ENCODE measurements at places on chromosomes 6 and 20. TPM values are rescaled to one million over a fixed set of nuclear protein-coding genes. Genes with fewer than 3 reads are reported as not detected.

GRCh38 chr6:139336488-139336887 is 38.0 kb downstream of the CITED2 start:
- DNase-seq, result no peak

- DNase-seq, result no peak
Measured at GRCh38 chr20:4014031-4014474, 1.3 kb downstream of the RNF24 start.

GRCh38 chr20:19915111-19915798 is 101.9 kb upstream of the NAA20 start:
- DNase-seq, result no peak

- no peak for DNase-seq
Measured at GRCh38 chr6:146892613-146893401, 294.0 kb downstream of the ADGB start.

- DNase-seq, result peak; percentile 46
Measured at GRCh38 chr6:75934643-75935472, 137.6 kb downstream of the IMPG1 start.

- peak; percentile 83 for DNase-seq
Measured at GRCh38 chr20:561437-562231, 18.0 kb upstream of the CSNK2A1 start.

GRCh38 chr20:34185766-34186620 is 55.2 kb upstream of the ASIP start:
- no peak for DNase-seq

GRCh38 chr6:24929242-24929641 is 6.5 kb downstream of the RIPOR2 start:
- DNase-seq, result no peak

GRCh38 chr6:7918403-7918802 is 7.8 kb upstream of the TXNDC5 start:
- no peak for DNase-seq

DNA sequence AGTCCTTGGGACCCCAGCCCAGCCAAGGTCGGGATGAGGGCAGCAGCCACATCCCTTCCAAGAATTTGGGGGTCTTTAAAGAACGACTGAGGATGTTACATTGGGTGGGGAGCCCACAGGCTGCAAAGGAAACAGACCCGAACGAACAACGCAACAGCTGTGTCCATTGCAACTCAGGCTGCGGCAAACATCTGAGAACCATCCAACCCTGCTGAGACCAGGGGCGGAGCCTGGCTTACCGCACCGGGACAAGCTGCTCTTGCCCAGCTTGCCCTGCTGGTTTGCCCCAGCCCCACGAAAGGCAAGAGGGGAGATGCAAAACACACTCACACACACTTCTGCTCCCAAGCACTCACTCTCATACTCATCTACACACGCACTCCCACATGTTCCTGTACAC is 21.5 kb upstream of the TAF4 start:
- DNase-seq, result no peak

DNA sequence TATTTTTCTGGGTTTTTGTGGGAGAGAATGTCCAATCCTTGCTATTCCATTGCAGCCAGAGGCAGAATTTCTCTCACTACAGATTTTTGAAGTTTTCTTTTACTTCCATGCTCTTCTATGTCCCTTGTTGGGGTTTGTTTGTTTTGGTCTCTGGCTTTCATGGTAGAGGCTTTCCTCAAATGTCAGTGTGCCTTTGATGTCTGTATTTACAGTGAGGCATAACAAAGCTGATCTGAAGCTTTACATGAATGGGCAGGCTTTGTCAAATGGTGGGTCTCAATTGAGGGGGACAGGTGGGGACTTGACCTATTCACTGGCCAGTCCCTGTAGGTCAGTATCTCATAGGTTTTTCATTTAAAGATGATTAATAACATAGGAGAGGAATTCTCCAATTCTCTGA is 8.6 kb upstream of the CARMIL1 start:
- DNase-seq, result no peak

Gene SLC32A1
- 0.09 TPM for total RNA-seq

- no peak for DNase-seq
Measured at GRCh38 chr6:168352096-168352495, 32.5 kb upstream of the DACT2 start.

GRCh38 chr6:137283080-137283479 is 63.9 kb upstream of the IFNGR1 start:
- no peak for DNase-seq

Gene HTR1B
- total RNA-seq, result 1.5 TPM

- no peak for DNase-seq
Measured at GRCh38 chr20:60219984-60220562, 261.9 kb downstream of the CDH26 start.

- DNase-seq, result no peak
Measured at GRCh38 chr6:152312434-152312833, 324.7 kb downstream of the SYNE1 start.

GRCh38 chr6:161279677-161280415 is 6.0 kb upstream of the AGPAT4 start:
- DNase-seq, result no peak

GRCh38 chr6:17281100-17281496 is at the start of gene RBM24:
RBM24 (plus strand) TSS chr6:17281361; CDS start chr6:17281582, 221 bp downstream.
- peak; percentile 71 for DNase-seq

Gene SRMS
- total RNA-seq, result 0.46 TPM

- peak; percentile 87 for DNase-seq
Measured at GRCh38 chr6:39934131-39934757, at the start of gene MOCS1. MOCS1 (minus strand) TSS chr6:39934462; CDS start chr6:39934417, 45 bp downstream.

- DNase-seq, result peak; percentile 16
Measured at GRCh38 chr6:112563368-112563767, 216.2 kb downstream of the RFPL4B start.

- no peak for DNase-seq
Measured at GRCh38 chr6:7166410-7167293, 58.9 kb downstream of the RREB1 start.

GRCh38 chr6:43216200-43216599 is 13.1 kb downstream of the DNPH1 start:
- DNase-seq, result no peak

DNA sequence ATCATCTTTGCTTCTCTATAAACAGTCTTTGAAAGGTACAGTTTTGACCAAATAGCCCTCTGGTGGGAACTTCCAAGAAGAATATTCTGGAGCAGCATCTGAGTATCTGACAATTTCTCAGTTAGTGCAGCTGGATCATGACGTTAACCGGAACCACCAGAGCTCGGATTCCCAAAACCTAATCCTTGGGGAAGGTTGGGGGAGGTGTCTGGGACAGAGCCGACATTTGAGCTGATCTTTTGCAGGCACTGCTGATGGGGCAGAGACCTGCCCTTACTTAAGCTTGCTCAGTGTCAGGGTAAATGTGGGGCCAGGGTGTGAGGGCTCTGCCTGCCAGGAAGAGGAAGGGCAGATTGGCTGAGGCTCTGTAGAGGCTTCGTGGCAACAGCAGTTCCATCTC is 416.6 kb downstream of the DHX35 start:
- no peak for DNase-seq

Gene CPXM1
- total RNA-seq, result 57.1 TPM

DNA sequence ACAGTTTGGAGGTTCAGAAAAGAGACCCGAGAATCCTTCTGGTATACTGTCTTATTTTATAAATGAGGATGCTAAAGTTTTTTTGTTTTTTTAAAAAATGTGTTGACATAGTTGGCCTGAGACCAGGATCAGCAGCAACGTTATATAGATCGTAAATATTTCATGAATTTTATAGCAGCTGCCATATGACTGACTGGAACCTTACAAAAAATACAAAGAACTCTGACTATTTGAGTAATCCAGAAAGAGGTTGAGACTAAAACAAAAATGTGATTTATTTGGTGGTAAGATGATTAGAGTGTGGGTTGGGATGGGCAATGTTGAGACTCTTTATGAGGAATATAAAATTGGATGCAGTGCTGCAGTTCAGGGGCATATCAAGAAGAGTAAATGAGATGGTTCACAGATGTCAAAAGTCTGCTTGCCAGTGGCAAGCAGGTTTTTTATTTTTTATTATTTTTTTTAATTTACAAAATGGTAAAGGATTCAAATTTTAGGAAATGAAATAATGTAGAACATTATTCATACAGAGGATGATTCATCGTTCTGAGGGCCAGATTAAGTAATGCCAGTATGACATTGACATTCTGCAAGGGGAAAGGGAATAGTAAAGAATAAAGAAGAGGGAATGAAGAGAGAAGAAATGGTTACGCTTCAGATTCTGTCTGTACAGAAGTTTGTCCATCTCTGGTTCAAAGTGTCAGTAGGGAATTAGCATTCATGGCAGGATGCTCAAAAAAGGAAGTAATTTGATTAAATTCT is 58.5 kb downstream of the SCAF8 start:
- no peak for DNase-seq

Gene MOG
- 1.2 TPM for total RNA-seq

Gene CDH4
- total RNA-seq, result 4.9 TPM

DNA sequence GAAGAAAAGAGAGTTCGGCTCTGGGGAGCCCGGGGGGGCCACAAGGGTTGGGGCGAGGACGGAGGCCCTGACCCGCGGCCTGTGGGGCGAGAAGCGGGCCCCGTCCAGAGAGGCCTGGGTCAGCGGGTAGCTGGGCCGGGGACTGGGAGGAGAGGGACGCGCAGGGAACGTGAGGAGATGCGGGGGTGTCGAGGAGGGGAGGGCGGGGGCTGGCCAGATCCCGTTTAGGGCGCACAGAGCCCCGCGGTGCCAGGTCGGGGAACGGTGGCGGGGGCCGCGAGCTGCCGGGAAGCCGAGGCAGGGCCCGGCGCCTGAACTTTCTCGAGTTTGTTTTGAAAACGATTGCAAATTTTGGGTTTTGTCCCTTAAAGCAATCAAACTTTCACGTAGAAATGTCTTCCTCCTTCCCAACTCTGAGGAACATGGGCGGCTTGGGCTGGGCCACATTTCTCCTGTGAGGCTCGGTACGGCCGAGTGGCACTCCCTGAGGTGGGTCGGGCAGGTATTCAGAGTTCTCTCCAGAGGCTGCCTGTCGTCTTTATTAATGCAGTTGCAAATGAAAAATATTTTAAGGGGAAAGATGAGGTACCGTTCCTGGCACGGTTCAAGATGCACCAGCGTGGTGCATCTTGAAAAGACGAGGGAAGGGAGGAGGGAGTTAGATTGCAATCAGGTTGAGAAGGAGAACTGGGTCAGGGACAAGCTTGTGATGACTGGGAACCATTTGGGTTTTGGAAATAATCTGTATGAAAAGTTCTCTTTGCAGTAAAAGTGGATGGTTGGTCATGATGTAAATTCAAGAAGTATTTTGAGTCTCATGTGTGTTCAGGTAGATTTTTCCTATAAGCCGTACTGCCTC is 972 bp downstream of the RNF8 start:
- peak; percentile 30 for DNase-seq

- peak; percentile 84 for DNase-seq
Measured at GRCh38 chr6:43509984-43510826, at the start of gene LRRC73. LRRC73 (minus strand) TSS chr6:43510346; CDS start chr6:43509785, 561 bp downstream.

DNA sequence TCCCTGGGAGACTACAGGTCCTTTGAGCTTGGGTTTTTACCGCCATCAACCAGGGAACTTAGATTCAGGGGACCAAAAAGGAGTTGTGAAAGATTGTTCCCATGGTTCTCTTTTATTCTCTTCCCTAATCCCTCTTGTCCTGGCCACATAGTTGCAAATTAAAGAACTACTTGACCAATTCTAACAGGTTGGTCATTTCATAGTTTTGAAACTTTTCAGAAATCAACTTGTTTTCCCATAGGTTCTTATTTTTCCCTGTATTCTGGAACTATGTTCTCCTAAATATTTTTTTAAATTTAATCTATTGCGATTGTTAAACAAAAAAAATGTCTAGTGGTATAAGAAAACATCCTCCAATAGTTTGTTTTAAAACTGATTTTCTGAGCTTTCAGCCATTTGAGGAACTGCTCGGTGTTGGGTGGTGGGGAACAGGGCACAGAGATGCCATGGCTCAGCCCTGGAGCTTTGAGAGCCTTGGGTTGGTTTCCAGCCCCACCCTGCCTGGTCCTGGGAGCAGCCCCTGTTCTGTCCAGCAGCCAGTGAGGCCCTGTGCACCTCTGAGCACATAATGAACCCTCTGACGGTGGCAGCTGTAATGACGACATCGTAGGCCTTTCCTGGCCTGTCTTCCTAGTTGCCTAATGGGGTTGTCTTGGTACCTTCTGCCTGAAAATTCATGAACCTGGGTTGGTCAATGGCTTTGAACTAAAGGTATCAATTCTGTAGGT is 53.5 kb downstream of the TBC1D7 start:
- no peak for DNase-seq

Gene SLC22A7
- not detected for total RNA-seq

Gene PFDN4
- 94.4 TPM for total RNA-seq

DNA sequence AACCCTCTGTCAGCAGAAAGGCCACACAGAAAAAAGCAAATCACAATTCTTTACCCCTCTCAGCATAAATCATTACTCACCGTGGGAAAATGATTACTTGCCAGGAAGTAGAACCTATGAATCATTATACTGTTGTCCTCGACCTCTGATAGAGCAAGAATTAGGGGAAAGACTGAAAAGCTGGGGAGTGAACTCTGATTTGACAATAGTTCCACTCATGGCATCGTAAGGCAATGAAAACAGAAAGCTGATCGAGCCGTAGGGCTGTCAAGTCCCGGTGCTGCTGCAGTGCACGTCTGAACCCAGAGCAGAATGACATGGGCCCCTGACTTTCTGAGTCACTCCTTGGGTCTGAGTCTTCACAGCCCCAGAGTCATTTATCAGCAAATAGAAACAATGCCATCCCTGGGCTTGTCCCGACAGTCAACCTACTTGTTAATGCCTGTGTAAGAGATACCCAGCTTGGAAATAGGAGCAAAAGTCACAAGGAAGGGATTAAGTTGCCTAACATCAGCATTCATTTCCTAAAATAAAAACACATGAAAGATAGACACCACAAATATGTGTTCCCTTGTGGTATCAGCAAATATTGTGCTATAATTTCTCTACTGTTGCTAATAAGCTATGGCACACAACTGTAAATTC is 224.8 kb upstream of the MARCKS start:
- DNase-seq, result no peak

DNA sequence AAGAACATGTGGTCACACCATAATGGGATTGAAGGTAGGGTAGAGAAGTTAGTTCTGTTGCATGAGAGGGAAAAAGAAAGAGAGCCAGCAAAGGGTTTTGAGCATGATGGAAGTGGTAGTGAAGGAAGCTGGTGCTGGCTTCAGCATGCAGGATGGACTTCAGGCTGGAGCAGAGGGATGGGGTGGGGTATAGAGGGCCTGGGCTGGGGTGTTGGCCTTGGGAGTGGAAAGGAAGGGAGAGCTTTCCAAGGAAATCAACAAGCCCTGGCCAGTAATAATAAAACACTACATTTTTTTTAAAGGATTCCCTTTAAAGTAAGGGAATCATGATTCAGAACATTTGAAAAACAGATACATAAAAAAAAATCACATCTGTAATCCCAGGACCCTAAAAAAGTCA is 61.2 kb downstream of the LAMA4 start:
- DNase-seq, result no peak

Gene NINL
- 34.4 TPM for total RNA-seq

GRCh38 chr6:50936277-50936681 is 117.6 kb downstream of the TFAP2B start:
- DNase-seq, result no peak

GRCh38 chr6:101883505-101883904 is 490.0 kb downstream of the GRIK2 start:
- DNase-seq, result no peak

Data from WTC11 (cell line).